ENCODE measurements at places on chromosomes 2 and 18.

DNA sequence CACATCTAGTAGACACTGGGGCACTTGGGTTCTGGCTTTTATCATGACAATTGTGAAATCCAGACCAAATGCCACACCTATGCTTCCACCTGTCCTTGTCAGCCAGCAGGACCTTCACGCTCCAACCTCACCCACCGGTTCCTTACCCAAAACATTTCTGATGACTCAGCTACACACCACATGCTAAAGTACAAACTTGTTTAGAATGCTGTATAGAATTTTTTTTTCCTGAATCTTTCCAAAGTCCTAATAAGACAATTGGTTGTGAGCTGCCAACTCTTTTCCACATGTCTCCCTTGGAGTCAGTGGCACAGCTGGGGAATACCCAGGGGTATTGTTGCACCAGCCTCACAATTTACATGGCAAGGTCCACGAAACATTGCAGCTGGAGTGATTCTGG lies 75.5 kb upstream of the LPIN2 start:
- DNase-seq, result no peak

DNA sequence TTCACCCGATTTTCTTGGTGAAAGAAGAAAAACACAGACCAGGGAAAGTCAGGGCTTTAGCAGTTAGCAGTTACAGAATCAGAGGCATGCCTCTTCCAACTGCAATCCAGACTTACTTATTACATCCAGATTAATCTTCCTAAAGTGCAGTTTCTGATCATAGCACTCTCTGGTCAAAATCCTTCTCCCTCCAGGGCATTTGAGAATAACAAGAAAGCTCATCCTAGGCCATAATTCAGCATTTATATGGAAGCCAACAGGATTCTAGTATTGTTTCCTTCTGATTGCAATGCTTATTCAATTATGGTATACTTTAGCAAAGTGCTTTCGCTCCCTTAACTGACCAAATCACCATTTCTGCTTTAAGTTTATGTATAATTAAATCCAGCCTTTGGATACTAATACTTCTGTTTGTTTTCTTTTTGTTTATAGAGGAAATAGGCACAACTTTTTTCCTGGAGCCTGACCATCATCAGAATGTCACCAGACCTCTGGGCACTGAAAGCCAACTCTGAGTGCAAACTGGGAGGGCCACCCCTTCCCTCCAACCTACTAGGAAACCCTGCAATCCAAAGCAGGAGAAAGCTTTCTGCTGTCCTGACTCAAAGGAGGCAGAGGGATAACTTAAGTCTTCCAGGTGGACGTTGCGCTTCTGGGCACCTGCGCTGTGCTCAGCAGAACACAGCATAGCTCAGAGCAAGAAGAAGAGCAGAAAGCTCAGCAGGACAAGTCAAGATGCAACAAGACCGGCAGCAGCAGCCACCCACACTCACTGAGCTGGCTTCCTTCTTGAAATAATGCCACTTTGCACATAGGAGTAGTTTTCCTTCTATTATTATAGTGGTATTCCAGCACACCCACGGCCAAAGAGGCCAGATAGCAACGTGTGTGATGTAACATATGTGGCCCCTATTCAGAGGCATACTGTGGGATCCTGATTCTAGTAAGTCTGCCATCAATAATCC lies 99.3 kb downstream of the STK39 start:
- DNase-seq, result no peak

- DNase-seq, result no peak
Observed at GRCh38 chr18:28439870-28440269, 262.9 kb upstream of the CDH2 start.

DNA sequence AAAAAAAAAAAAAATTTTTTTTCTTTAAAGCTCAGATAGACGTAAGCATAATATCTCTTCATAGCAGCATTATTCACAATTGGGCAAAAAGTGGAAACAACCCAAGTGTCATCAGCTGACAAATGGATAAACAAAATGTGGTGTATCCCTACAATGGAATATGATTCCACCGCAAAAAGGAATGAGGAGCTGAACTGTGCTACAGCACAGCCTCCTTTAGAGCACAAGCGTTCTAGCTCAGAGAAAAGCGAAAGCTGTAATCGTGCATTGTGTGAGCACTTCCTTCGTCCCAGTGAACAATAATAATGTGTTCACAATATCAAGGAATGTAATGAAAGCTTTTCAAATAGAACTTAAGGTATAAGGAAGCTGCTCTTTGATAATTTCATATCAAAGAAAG lies 11.7 kb upstream of the CHMP1B start:
- no peak for DNase-seq

DNA sequence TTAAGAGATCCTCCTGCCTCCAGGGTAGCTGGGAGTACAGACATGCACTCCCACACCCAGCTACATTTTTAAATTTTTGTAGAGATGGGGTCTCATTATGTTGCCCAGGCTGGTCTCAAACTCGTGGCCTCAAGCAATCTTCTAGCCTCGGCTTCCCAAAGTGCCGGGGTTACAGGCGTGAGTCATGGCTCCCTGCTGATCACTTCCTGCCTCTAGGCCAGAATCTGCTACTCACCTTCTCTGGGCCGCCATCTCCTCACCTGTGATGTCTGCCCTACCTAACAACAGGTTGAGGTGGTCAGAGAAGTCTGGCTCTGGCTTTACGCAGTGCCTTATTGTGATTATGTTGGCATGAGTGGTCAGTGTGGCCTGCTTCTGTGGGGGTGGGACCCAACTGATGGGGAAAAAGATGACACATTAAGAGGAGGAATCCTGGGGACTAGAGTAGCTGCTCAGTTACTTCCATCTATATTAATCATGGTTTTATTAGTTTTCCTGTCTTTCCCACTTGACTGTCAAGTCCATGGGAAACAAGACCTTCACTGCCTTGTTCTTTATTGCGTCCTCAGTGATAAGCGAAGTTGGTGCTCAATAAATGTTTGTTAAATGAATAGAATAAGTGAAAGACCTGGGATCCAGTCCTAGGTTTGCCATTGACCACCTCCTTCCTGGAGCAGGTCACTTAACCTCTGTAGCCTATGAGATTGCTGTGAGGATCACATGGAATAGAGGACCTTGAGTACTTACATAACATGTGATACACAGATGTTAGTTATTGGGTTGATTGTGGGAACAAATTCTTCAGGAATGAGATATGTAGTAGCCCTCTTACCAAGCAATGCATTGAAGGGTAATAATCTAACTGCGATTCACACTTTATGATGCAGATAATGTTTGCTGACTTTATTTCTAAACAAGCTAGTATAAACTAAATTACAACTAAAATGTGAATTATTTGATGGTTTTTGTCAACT lies 15.7 kb downstream of the KCTD1 start:
- DNase-seq, result no peak

DNA sequence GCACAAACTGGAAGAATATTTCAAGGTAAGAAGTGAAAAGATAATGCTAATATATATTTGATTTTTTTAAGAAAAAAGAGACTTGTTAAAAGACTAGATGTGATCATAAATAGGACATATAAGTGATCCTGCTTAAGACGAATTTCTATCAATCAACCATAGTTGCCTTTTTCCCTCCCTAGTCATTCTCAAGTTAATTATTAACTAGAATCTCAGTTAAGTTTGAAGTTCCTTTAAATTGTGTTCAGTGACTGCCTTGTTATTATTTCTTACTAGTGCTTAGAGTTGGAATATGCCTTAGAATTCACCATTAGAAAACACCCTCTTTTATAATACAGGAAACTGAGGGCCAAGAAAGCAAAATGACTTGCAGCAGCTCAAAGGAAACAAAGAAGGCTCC lies 141.5 kb upstream of the SP5 start:
- DNase-seq, result no peak

DNA sequence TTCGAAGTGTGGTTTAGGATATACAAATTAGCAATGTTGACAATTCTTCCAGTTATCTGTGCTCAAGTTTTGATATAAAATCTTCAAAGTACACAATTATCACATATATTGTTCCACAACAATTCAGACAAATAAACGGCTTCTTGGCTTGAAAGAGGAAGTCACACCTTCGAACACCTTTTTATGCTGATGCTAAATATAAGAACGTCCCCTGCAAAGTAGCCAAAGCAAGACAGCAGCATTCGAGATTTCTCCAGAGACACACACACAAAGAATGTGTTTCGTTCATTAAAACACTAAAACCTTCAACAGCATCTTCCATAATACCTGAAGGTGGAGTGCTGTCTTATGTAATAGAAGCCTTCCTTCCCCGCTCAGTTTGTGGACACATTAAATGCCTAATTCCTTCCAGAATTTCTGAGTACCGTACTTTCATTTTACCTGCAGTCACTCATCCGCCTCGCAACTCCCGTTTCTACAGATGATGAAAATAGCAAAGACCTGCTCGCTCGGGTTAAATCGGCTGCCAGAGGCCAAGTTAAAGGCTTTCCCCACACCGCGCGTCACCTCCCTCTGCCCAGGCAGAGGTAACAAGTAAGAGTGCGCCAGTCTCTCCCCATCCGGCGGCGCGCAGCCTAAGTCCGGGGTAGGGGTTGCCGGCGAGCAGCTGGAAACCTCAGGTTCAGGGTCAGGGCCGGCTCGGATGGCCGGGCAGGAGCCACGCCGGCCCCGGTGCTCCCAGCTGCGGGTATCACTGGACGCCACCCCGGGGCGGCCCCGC lies 847 bp downstream of the SERPINE2 start:
- peak; percentile 18 for DNase-seq

DNA sequence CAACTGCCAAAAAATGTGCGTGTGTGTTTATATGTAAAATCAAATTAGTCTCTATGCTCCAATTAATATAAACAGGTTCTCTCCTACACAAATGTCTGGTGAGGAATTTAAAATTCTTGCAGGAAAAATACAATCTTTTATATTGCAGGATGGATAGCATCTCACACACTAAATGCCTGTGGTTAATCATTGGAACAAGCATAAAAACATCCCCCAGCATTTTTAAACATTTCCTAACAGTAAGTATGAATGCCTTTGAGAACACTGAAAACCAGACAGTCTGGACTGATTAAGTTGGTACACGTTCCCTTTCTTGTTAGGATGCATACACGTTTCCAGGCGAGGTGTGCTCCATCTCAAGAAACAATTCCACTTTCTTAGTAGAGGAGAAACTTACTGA lies 29.9 kb upstream of the PDE1A start:
- DNase-seq, result no peak

- no peak for DNase-seq
Observed at GRCh38 chr2:134425724-134426496, 172.0 kb downstream of the MGAT5 start.

DNA sequence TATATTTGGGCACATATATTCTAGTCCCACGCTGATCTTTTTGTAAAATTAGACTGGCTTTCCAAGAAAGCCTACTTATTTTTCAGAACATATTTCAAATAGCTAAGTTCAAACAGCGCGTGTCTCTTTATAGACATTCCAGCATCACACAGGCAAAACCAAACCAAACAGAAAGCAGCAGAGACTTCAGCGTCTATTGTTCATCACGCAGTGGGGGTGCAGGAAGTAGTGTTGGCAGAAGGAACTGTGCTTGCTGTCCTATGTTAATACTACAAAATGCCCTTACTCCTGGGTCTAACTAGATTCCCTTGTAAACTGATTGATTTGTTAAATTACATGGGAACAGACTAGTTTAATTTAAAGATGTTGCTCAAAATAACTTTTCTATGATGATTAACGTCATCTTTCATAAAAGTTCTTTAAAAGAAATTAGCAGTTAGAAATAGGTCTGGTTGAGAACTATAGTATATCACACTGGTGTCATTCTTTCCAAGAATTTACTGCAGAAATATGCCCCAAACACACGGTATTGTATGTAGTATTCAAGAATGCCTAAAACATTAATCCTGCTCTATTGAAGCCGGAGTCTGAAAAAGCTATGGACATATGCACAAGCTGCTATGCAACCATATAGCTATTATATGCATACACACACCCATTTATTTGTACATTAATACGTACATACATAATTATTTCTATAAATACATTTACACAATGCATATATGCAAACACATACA lies 436.3 kb downstream of the CBLN2 start:
- no peak for DNase-seq

DNA sequence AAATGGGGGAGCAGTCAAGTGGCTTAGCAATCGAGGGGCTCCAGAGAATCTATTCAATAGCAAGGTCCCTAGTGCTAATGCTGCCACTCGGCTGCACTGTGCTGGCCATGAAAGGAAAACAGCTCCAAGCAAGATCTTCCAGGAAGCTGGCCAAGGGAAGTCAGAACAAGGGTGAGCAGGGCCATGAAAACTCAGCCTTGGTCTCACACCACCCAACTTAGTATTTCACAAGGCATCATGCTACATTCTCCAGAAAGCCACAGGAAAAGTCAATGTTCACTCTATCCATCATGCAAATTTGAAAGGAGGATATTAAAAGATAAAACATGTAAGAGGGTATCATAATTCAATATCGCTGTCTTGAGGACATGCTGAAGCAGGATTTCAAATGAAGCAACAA lies 35.7 kb downstream of the NRP2 start:
- DNase-seq, result no peak

- DNase-seq, result no peak
Observed at GRCh38 chr2:127410871-127411652, 7.2 kb upstream of the PROC start.

DNA sequence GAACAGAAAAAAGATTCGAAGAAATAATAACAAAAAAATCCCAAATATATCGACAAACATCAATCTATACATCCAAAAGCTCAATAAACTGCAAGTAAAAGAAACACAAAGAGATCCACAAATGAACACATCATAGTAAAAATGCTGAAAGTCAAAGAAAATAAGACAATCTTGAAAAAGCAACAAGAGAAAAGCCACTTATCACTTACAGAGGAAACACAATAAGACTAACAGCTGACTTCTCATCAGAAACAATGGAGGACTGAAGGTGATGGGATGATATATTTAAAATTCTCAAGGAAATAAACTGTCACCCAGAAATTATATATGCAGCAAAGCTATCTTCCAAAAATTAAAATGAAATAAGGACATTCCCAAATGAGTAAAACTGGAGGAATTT lies 140.3 kb downstream of the NDUFA10 start:
- no peak for DNase-seq

DNA sequence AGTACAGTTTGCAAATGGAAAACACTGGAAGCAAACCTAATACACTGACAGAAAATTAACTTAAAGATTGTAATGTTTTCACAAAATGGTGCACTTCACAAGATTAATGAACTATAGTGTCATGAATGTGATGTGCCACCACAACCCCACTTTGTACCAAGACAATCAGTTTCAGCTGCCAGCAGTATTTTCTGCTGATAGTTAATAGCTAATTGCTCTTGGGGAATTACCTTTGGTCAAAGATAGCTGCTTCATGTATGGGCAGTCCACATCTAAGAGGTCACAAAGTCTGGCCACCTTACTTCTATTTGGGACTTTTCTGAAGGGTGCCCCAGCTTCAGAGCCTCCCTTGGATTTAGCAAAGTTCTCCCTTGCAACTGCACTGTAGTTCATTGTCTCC lies 254.0 kb downstream of the CALCRL start:
- no peak for DNase-seq

- no peak for DNase-seq
Observed at GRCh38 chr18:42545825-42546224, 569.7 kb downstream of the RIT2 start.

GRCh38 chr2:158217593-158217992 lies 115.9 kb downstream of the UPP2 start:
- no peak for DNase-seq

DNA sequence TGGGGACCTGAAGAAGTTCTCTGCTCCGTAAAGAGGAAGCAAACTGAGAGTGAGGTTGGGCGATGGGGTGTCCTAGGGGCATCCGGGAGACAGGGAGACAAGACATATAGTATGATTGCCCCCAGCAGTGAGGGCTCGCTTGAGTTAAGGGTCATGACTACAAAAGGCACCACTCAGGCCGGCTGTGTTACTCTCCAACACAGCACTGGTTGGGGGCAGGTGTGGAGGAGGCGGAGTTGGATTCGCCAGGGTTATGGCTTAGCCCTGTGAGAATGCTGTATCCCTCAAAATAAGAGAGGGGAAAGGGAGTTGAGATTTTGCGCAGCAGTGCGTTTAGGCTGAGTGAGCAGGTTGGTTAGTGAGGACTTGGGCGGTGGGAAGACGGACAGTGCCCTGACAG lies 12.0 kb downstream of the DYSF start:
- no peak for DNase-seq

Measured in stimulated activated CD4-positive, alpha-beta T cell treated with anti-CD3 and anti-CD28 coated beads, Interleukin-2, amount 100 ng/mL, for 48 hours (primary cell).